ENCODE measurements at places on chromosomes 11 and 22.

- no peak for DNase-seq
Measured at GRCh38 chr11:108939135-108939534, 274.3 kb downstream of the DDX10 start.

DNA sequence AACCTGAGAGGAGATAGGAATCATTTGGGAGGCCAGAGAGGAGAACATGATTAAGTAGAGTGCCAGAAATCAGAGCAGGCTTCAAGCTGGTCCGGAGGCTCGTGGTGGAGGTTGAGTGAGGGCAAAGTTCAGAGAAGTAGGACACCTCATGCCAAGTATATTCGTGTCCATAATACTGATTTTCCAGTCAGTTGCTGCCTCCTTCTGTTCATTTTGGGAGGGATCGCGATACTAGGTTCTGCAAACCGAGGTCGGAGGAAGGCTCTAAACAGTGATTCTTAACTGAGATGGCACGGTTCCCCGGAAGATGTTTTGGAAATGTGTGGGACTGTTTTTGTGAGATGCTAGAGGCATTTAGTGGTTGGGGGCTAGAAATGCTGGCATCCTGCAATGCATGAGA is 13.6 kb upstream of the CD3E start:
- no peak for DNase-seq

DNA sequence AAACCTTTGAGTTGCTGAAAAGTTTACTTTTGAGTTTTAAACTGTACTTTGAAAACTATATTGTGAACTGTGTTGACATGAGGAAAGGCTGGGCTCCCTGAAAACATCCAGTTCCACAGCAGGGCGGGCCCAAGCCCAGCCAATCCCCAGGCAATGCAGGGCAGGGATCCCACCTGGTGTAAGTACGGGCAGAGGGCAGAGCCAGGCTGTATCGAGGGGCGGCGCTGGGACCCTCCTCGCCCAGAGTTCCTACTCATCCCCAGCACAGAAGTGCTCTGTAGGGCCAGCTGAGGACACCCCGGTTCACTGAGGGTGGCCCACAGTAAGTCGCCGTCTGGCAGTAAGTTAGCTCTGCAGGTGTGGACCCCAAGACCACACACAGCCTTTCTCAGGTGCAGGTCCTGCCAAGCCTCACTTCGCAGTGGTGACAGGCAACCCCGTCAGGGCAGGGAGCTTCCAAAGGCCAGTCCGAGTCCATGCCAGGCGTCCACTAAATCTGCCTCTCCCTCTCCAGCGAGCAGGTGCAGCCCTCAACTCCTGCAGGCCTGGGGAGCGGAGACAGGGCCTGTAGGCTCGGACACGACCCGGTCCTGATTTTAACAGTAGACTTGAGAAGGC is 6.3 kb downstream of the RASSF7 start:
- DNase-seq, result no peak

GRCh38 chr11:74694136-74694930 is 36.9 kb downstream of the CHRDL2 start:
- no peak for DNase-seq

DNA sequence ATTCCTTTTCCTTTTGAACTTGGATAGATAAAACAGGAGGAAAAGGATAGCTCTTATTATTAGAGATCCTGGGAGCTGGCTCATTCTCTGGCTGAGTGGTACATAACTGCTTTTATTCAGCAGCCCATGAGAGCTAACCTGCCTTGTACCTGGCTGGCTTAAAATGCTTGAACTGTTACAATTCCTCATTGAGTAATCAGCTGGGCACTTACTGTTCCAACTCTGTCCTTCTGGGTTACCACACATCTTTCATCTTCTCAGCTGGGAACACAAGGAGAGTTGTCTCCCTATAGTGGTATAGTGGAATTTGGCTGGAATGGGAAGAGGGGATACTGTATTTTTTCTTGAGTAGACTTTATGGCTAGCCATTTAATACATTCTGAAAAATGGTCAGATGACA is 39.8 kb upstream of the SPTBN2 start:
- no peak for DNase-seq

DNA sequence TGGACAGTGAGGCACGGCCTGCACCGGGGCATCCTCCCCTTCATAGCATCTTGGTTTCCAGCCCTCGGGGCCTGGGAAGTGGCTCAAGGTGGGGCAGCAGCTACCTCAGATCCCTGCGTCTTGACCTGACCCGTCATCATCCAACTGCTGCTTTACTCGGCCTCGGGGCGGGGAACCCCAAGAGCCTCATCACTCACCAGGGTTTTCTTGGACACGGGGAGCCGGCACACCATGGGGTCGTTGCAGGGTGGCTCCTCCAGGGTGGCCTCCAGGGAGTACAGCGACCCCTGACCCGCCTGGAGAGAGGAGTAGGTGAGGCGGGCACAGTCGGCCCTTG is 651 bp downstream of the CTSF start:
- no peak for DNase-seq

DNA sequence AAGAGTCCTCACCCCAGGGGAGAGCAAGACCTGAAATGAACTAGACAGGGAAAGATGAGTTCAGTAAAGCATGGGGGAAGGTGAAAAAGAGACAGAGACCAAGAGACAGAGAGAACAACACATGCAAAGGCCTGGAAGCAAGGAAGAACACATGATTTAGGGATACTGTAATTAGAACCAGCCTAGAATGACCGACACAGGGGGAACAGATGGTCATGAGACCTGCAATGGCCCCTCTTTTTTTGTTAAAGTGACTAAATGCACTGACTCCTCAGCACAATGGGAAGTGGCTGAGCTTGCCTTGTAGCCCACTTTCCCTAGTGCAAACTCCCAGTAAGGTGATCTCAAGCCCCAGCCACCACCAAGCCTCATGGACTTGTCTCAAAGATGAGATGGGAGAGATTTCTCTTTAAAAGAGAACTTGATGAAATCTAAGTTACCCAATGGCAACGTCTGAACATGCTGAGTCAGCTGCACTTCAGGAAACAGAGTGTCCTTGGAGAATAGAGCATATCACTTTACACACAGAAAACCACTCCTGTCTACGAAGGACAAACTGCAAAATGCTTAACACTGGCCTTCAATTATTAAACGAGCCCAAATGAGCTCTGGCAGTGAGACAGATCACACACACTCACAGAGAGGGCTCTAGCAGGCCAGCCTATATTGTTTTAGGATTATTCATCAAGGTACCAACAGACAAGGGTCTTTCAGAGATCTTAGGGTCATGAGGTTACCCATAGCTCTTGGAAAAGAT is 91.0 kb downstream of the SERGEF start:
- DNase-seq, result no peak

DNA sequence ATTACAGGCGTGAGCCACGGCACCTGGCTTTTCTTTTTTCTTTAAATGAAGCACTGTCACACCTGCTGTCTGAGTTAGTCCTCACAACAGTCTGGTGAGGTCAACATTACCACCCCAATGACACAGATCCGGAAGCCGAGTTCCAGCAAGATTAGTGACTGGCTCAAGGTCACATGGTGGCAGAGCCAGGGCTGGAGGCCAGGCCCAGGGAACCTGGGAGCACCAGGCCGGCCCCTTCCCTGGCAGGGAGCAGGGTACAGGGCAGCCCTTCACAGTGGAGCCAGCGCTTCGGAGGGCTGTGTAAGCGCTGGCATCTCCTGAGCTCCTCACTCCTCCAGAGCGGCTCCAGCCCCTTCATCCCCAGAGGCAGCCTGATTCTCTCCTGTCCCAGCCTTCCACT is 118.7 kb downstream of the ST3GAL4 start:
- DNase-seq, result no peak

- DNase-seq, result no peak
Measured at GRCh38 chr11:64373598-64373974, 14.6 kb downstream of the RPS6KA4 start.

DNA sequence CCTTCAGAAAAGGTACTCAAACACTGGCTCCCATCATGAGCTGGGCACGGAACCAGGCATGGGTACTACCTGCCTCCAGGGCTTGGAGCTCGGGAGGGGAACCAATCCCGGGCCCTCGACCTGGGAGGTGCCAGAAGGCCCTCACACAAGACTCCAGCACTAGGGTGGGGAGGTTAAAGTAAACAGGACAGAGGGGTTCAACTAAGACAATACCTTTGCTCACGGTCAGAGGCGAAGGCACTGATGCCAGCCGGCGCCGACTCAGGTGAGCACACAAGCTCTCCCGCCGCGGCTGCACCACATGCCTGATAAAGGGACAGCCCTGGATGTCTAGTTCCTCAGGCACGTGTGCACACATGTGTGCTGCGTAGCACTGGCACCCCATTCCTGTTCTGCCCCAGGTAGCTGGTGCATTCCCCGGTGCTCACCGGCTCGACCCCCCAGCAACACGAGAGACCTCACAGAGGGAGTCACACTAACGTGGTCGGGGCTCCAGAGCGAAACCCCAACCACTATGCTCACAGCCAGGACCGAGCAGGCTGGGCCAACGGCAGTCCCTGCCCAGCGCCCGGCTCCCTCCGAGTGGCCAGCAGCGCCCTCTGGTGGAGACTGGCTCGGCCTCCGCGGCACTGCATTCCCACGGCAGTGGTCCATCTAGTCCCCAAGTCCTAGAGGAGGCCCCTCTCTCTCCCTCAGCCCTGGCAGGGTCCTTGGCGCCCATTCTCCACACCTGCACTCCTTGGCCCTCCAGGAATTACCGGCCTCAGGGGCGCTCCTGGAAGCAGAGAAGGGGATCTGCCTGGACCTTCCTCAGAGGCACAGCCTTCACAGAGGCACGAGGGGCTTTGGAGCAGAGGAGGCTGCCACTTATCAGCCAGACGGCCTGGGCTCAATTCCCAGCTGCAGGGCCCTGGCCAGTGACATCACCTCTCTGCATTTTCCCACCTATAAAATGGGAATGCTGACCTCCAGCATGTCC is 28.8 kb upstream of the MOB2 start:
- peak; percentile 53 for DNase-seq

- DNase-seq, result no peak
Measured at GRCh38 chr11:67606093-67606491, 644 bp upstream of the NDUFV1 start.

GRCh38 chr11:41392596-41392995 is 66.9 kb downstream of the LRRC4C start:
- DNase-seq, result no peak

GRCh38 chr11:113817626-113818025 is 38.0 kb downstream of the CLDN25 start:
- DNase-seq, result no peak

- DNase-seq, result no peak
Measured at GRCh38 chr11:66886671-66887221, 29.9 kb downstream of the LRFN4 start.

DNA sequence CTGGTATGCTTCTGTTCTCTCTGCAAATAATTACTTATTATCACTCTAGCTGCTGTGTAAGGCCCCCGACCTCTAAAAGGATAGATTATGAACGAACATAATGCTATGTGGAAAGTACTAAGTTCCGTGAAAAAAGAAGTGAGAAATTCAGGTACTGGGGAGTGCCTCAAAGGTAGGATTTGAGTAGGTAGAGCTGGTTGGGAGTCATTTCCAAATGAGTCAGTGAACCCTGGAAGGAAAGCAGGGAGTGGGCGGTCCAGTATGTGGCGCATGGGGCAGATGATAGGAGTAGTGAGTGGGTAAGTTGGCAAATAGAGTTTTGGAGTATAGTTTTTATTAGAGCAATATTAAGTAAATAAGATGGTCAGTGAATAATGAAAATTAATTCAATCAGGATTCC is 2.4 kb downstream of the ZC3H12C start:
- no peak for DNase-seq

- DNase-seq, result peak; percentile 25
Measured at GRCh38 chr11:10366568-10367331, 61.9 kb downstream of the ADM start.

GRCh38 chr11:17745023-17745772 is 10.6 kb downstream of the KCNC1 start:
- DNase-seq, result no peak

GRCh38 chr11:47083913-47084312 is 92.8 kb downstream of the ARFGAP2 start:
- DNase-seq, result no peak

GRCh38 chr11:110340436-110340835 is 44.0 kb upstream of the RDX start:
- DNase-seq, result no peak

DNA sequence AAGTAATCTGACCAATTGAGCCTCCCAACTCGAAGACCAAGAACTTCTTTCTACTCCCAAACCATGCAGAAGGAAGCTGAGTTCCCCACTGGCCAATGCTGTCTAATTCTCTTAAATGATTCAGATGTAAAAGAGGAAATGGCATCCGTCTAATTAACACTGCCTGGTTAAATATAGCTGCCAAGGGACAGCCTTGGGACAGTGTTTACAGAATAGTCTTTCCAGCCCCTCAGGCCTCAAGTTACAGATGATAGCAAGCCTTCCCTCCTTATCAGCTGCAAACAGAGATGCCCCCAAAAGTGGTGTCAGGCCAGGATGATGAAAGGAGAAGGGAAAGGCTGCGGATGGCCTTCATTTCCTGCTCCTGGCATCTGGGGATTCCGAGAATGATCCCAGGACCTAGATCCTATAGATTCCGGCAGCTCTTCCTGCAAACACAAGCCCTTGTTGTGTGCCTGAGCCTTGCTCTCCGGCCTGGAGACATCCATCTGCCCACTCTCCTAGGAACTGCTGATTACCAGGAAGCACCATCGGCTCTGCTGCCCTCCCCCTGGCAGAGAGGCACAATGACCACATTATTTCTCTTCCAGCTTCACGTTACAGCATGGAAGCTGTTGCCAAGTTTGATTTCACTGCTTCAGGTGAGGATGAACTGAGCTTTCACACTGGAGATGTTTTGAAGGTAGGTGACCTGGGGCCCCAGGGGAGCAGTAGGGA is 13.5 kb upstream of the TMA7B start:
- DNase-seq, result no peak

DNA sequence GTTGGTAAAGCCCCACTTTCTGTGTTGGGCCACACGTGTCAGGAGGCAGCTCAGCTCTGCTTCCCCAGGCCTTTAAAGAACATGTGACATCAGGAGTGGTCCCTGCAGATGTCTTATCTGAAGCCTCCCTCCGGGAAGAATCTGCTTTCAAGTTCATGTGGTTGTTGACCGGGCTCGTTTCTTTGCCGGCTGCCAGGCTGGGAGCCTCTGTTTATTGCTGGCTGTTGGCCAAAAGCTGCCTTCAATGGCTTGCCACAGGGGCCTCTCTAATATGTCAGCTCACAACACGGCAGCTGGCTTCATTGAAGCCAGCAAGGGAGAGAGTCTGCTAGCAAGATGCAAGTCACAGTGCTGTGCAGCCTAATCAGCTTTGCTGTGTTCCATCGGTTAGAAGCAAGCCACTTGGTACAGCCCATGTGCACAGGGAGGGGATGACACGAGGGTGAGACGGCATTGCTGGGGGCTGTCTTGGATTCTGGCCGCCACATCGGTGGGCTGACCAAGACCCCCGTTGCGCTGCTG is 14.6 kb downstream of the MRGPRF start:
- no peak for DNase-seq

- DNase-seq, result no peak
Measured at GRCh38 chr11:30710221-30710620, 124.1 kb upstream of the MPPED2 start.

DNA sequence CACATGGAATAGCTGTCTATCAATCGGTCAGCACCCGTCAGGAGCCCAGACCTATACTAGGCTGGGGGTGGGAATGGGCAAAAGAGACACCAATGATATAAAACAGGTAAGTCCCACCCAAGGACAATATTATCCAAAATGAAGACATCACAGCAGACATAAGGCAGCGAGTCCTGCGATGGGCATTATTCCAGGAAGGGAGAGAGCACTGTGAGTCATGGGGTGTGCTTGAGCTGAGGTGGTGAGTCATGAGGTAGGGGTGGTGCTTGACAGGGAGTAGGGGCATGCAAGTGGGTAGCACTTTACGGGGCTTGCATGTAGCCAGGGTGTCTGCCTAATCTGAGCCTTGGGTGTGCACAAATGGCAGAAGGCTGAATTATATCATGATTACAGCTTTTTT is 605.0 kb upstream of the CADM1 start:
- DNase-seq, result no peak

GRCh38 chr11:86932924-86933875 is 22.0 kb downstream of the FZD4 start:
- no peak for DNase-seq
